Stimulated activated CD8-positive, alpha-beta memory T cell treated with anti-CD3 and anti-CD28 coated beads, Interleukin-7, amount 100 ng/mL, for 48 hours (primary cell): ENCODE measurements at places on chromosomes 2 and 18.

GRCh38 chr2:71006955-71007799 lies 12.5 kb upstream of the TEX261 start:
- no peak for DNase-seq

DNA sequence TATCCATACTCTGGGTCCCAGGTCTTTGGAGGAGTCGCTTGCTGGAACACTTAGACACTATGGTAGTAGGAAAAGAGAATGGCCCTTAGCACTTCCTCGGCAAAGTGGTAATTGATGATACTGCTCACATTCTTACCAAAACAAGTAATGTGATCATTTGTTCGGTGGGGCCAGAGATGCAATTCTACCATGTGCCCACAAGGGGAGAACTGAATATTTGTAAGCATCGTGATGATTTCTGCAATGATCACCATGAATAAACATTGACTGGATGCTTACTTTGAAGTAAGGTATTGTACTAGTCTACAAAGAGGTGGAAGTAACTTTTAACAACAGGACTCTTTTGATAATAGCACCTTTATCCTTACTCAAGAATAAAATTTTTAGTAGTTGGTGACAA lies 109.7 kb downstream of the CD8B2 start:
- DNase-seq, result no peak

GRCh38 chr2:19886261-19886660 lies 15.5 kb downstream of the TTC32 start:
- no peak for DNase-seq

DNA sequence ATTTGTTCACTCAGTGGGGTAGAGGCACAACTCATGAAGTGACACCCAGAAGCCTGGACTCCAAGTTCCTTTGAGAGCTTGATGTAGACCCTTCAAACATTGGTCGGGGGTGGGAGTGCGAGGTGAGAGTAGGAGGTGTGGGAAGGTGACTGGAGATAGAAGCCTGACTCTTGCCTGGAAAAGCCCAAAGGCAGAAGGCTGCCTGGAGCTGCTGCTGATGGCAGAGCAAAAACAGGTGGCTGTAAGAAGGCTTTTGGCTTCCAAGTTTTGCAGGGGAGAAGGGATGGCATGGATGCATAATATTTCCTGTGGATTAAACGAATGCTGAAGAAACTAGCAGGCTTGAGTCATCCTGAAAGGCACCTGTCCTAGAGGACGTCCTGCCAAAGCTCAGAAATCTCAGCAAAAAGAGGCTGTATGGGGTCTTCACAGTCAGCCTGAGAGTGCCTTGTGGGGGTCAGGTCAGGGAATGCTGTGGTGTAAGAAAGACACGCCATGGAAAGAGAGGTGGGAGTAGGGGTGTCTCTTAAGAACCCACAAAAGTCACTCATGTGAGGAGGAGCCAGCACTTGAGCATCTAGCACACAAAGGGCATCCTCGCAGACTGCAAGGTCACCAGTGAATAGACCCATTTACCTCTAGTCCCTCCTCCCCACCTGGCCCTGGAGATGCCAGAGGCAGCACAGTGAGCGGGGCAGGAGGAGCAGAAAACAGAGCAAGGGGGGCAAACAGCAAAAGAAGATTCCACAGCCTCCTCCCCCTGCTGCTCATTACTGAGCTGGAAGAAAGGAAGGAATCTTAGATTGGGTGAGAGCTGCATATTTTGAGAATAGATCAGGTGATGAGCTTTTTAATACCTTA lies 37.5 kb downstream of the FASTKD2 start:
- no peak for DNase-seq

GRCh38 chr2:169715379-169716237 lies 18.0 kb upstream of the KLHL23 start:
- DNase-seq, result no peak

GRCh38 chr2:180873219-180873618 lies 107.2 kb upstream of the UBE2E3 start:
- no peak for DNase-seq
